ENCODE measurements at places on chromosomes 7 and 10.

GRCh38 chr7:11315666-11316258 lies 342.1 kb downstream of the PHF14 start:
- DNase-seq, result no peak

DNA sequence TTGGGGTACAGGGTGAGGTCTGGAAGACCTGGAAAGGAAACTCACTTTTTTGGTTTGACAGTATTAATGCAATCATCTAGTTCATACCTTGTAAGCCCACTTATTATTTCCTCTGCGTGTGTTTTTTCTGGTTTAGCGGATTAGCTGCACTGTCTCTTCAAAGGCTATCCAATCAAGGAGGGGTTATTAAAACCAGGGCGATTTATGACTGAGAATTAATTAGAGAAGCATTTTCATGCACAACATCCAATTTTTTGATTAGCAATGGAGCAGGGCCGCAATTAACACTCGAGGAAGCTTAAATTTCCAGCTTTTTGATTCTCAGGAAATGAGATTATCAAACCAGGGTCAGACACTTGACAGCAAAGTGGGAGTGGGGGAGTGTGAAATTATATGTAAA lies 248.9 kb downstream of the EXOC4 start:
- no peak for DNase-seq

- DNase-seq, result no peak
Measured at GRCh38 chr10:48453451-48454301, 147.2 kb downstream of the MAPK8 start.

DNA sequence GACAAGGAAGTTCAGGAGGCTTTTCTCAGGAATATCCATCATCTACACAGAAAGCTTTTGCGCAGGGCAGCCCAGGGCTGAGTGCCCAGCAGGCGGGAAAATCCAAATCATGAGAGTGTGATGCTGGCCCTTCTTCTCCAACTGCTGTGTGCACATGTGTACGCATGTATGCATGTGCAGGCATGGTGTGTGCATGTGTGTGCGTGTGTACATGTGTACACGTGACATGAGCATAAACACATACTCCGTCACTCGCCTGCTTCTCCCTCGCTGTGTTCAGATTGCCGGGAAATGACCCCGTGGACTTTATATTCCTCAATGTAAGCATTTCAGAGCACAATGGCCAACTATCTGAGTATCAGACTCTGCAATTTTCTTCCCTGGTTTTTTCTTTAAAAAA lies 85.1 kb downstream of the PRPF18 start:
- no peak for DNase-seq

DNA sequence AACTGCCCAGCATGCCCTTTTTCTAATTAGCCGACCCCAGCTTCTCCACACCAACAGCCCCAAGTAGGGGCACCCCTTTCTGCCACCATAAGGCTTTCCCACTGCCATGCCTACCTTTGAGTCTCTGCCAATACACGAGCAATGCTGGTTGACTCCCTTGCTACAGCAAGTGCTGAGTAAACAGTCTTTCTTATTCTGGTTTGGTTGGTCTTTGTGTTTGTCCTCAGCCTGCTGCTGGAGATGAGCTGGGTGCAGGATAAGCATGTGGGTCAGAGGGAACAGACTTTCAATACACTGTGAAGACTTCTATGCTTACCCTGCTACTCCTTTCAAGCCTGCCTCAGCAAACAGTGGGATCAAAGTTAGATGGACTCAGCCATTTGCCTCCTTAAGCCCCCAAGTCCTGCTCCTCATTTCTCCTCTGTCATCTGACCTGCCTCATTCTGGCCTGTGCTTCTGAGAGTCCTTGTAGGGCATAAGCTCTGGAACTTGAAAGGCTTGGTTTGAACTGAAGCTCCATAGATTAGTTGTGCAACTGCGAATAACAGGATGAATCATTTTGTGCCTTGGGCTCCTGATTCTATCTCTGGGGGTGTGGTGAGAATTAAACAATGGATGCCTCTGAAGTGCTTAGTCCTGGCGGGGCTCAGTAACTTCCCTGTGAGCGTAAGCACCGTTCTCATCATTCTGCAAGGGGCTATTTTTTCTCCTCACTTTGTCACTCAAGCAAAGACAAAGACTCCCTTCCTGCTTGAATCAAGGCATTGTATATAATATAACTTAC lies 533.8 kb upstream of the DPP6 start:
- no peak for DNase-seq

- DNase-seq, result no peak
Measured at GRCh38 chr10:11462071-11462470, 149.4 kb downstream of the USP6NL start.

DNA sequence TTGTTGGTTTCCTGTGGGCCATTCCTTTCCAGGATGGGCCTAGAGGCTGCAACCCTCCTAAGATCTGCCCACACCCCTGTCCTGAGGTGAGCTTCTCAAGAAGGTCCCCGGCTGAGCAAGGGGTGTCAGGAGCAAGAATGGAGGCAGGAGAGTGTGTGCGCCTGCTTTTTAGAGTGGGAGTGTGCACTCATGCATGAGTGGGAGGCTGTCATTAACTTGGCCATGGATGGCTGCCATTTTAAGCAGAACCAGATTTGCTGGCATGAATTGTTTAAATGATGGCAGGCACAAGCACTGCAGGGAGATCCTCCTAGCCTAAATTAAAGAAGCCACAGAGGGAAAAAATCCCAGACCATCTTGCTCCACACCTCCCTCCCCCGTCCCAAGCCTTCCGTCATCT lies 2.9 kb upstream of the SGPL1 start:
- DNase-seq, result no peak

DNA sequence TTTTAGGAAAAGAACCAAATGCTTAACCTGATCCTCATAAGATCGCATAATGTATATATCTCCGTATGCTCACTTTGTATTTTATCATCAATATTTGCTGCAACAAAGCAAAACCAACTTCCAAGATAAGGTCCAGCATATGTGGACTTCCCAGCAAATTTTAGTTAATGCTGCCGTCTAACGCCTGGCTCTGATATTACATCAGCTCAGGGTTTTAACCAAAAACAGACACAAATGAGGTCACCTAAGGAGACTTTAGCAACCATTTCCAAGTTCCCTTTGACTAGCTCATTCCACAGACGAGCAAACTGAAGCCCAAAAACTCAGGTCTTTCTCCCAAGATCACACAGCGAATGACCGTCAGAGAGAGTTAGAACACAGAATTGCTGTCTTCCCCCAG lies 59.4 kb upstream of the UCN3 start:
- no peak for DNase-seq

- no peak for DNase-seq
Measured at GRCh38 chr10:109977382-109977806, 30.4 kb upstream of the ADD3 start.

- no peak for DNase-seq
Measured at GRCh38 chr7:16670021-16670420, 24.0 kb downstream of the BZW2 start.

DNA sequence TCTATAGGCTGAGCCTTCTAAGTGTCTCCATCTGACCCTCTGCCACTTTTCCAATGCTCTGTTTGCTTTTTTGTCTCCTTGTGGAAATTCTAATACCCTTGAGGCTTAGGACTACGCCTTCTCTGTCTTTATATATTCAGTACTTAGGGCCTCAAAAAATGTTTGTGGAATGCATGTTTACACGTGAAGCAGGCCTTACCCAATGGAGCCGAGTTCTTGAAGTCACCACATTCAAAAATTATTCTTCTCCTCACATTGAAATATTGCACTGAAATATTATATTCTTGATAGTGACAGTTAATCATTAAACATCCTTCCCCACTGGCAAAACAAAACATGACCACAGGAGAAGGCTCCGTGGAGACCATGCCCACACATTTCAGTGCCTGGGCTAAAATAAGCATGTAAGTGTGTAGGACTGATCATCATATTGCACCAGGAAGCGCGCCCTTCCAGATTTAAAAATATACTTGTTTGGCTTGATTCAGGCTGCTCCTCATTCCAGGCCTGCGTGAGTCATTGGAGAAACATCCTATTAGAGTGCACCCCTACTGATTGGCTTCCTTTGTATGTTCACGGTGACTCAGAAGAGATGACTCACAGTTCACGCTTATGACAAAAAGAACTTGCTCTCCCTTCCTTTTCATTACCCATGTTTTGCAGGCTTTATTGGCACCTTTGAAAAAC lies 307.4 kb upstream of the AOAH start:
- no peak for DNase-seq

- DNase-seq, result peak; percentile 26
Measured at GRCh38 chr7:129612112-129613015, 844 bp downstream of the NRF1 start.

DNA sequence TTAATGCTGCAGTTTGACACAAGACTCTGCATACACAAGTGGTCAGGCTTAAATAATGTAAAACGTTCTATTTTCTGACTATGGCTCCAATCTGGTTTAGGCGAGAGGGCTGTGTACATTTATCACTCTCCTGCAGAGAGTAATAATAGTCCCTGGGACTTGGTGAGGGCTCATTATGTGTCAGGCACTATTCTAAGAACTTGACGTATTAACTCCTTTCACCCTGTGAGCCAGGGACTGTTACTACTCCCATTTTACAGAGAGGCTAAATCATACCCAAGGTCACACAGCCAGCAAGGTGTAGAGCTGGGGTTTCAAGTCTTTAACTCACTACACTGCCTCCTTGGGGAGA lies 187.2 kb upstream of the LYZL2 start:
- DNase-seq, result no peak

- DNase-seq, result no peak
Measured at GRCh38 chr7:18370633-18371032, 124.9 kb upstream of the HDAC9 start.

GRCh38 chr7:106100863-106101629 lies 11.1 kb downstream of the SYPL1 start:
- no peak for DNase-seq

- no peak for DNase-seq
Measured at GRCh38 chr10:12587451-12587888, 238.1 kb downstream of the CAMK1D start.

DNA sequence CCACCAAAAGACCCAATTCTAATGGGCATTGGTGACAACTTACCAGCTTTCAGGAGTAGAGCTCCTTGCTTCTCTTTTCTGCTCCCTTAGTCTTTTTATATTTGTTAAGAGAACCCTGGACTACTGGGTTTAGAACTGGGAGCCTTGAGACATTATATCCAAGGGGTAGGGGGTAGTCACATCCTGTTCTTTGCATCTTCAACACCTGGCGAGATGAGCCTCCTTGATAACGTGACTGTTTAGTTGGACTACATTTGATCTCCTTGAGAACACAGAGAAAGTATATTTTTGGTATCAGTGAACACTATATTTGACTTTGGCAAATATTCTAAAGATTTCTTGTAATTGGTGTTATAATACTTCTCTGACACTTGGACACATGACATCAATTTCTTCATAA lies 9.0 kb upstream of the SMNDC1 start:
- DNase-seq, result no peak

- DNase-seq, result no peak
Measured at GRCh38 chr10:115951242-115951641, 321.8 kb downstream of the GFRA1 start.

GRCh38 chr7:41994746-41995110 lies 242.3 kb downstream of the GLI3 start:
- no peak for DNase-seq

DNA sequence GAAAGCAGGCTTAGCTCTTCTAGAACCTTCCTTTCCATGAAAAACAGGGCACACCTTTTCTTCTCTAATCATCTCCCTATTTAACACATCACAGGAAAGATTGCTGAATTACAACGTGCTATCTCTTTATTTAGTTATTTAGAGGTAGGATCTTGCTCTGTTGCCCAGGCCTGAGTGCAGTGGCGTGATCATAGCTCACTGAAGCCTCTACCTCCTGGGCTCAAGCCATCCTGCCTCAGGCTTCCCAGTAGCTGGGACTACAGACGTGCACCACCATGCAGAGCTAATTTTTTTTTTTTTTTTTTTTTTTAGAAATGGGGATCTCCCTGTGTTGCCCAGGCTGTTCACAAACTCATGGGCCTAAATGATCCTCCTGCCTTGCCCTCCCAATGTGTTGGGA lies 251.2 kb downstream of the PRPF18 start:
- no peak for DNase-seq

DNA sequence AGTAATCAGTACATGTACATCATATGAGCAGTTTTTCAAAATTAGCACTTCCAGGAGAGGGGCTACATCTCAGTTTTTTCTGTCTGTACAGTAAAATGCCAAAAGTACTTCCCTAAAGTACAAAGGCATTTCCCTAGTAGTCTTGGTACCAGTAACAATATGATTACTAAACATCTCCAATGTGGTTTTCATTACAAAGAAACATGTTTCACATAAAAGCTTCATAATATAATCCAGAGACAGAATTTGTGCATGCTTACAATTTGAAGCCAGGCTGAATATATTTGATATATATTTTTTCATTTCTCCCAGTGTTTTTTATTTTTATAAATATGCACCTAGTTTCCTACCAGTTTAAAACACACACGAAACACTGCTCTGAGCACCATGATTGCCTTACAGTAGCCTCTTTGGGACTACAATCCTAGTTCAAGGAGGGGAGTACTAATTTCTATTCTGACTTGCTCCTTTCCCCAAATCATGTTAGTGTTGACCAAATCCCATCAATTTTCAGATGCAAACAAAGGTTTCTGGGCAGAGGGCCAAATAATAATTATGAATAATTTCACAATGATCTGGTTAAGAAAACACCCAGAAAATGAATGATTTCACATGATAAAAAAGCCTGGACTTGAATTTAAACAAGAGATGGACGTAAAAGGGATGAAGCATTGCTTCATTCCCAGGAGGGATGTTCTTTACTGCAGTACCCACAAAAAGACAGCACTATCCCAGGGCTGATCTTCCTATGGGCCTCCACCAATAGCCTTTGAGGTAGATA lies 201.3 kb downstream of the SLC25A13 start:
- no peak for DNase-seq

DNA sequence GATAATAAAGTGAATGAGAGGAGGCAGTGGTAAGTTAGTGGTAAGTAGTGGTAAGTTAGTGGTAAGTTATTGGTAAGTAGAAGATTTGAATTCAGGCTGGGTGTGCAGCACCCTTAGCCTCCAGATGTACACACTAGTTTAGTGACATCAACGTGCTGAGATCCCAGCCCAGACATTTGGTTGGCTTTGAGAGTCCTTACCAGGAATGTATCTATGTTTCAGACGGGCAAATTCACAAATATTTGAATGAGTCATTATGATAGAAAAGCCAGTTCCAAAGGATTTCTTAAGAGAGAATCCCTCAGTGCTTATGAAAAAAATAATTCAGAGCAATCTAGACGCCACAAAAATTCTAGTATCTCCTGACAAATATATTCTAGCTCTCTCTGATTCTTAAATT lies 70.0 kb downstream of the ARL4A start:
- no peak for DNase-seq
